ENCODE measurements at places on chromosomes 3 and 15.

DNA sequence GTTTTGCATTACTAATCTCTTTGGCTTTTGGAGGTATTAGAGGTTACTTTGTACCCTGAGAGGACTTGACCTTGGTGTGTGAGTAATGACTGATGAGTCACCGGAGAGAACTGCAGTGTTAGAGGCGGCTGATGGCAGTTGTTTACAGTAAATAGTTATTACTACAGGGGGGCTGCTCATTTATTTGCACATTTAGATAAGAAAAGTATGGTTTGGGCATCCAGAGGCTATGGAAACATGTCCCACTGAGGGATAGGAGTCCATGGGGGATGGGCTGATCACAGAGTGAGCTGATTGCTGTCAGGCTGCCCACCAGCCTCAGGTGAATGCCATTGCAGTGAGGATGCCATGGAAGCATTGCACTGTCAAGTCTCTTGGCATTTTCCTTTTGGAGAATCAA, 17.3 kb upstream of the STAC start:
- no peak for DNase-seq

DNA sequence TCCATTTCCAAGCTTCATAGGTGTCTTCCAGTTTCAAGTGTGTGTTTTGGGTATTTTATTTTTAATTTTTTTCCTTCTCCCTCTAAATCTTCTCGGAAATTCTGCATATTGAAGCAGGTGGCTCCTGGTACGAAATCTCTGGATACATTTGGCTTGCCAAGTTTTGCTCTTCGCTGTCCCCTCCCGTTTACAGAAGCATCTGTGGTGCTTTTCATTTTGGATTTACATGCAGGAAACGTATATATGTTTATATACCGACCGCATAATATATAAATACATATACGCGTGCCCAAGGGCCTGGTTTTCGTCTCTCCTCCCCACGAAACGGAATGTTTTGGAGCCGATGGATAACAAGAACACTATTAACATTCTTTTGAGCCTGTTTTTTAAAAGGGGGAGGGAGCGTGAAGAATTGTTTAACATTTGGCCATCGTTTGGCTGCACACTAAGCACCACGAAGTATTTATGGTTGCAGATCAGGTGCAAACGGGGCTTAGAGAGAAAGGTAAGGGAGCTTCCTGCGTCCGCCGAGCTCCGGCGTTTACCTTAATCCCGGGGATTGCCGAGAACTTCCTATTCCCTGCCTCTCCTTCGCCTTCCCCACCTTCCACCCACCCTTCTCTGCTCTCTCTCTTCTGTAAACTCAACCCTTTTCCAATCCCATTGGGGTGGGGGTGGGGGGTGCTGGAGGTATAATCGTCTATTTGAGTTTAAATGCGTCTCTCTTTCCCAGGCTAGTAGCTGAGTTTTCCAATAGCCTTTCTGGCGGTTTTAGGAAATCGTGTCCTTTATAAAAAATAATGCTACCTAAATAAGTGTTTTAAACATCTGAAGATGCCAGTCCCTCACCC, 1.1 kb upstream of the NLGN1 start:
- no peak for DNase-seq

- no peak for DNase-seq
Measured at GRCh38 chr3:88147261-88147660, 2.5 kb upstream of the C3orf38 start.

DNA sequence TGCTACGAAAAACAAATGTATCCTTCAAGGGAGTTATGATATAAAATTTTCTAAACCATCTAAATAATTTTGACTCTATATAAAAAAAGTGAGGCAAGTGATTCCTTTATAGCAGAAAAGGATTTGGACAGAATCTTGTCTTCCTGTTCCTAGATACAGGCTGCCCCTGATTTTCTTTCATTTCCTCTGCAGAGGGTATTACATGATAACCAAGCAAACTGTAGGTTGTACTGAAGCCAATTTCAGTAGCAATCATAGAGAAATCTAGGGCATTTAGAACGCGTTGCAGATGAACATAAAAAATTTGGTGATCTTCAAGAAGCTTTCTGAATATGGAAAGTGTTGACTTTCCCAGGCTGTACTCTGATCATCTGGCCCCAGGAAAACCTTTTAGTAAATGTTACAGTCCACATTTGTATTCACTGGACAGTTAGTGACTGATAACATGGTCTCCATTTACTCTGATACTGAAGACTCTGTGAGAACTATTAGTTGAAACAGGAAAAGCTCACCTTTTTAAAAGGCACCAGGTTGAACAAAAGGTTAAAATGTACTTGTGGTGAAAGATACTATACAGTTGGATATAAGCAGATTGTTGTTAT, 9.1 kb upstream of the UTS2B start:
- no peak for DNase-seq

DNA sequence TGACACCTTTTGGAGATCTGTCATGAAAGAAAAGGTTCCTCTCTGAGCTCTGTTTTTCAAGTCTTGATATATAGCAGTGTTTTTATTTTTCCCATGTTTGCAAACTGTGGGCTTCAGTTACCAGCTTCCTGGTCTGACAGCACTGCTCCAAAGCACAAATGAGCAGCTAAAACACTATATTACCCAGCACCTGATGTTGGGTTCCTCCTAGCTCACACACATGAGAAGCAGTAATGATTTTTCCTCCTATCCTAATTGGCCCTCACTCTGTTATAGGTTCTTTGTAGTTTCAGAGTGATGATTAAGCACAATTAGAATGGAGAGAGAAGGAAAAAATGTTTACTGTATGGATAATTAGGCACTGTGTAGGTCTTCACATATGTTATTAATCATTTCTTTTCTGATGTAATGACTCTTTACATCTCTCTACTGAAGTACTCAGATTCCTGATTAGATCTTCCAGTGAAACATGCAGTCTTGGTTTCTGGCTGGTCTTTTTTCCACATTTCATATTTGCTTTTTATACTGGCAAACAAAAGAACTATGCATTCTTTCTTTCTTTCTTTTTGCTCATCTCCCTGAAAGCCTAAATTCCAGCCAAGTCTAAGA, 939.7 kb downstream of the NSUN3 start:
- DNase-seq, result no peak

- no peak for DNase-seq
Measured at GRCh38 chr15:28913171-28913765, 27.5 kb downstream of the APBA2 start.

GRCh38 chr3:46283881-46284450, 41.7 kb downstream of the CCR3 start:
- DNase-seq, result no peak

DNA sequence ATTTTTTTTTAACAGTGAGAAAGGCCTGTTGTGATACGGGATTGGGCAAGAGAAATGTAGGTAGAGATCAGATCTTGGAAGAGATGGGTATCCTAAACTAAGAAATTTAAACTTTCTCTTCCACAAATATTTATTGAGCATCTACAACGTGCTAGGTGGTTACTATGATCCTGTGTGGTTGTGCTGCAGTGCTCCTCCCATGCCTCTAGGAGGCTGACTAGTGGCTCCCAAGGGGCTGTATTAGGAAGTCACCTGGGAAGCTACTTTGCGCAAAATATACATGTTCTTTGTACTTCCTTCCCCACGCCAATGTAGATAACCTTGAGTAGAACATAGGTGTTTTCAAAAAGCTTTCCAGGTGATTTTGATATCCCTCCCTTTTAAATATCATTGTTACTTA, 27.2 kb downstream of the USP3 start:
- no peak for DNase-seq

- DNase-seq, result no peak
Measured at GRCh38 chr15:80934761-80935221, 54.8 kb downstream of the MESD start.

GRCh38 chr15:24856397-24857390, 98.1 kb upstream of the SNRPN start:
- DNase-seq, result no peak

- DNase-seq, result no peak
Measured at GRCh38 chr3:77873598-77873997, 833.7 kb downstream of the ROBO2 start.

- no peak for DNase-seq
Measured at GRCh38 chr3:12182687-12183441, 24.2 kb upstream of the TIMP4 start.

GRCh38 chr3:135895106-135895733, 70.3 kb upstream of the PPP2R3A start:
- peak; percentile 71 for DNase-seq

GRCh38 chr3:60226912-60227311, 1024.3 kb downstream of the FHIT start:
- DNase-seq, result no peak

DNA sequence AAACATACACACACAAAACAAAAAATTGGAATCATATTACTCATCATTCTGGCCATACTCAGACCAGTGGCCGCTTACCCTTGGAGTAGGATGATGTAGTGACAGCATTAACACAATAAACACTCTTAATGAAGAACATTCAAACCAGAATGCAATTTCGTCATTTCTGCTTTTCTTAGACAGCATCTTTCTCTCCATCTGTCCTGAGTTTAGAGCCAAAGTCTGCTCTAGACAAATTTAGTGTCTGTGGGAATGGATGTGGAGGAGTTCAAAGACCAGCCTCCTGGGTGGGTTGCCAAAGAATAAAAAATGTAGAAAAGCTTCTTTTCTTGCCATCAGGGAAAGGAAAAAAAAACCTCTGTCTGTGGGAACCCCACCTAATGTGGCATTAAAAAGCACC, 212.4 kb upstream of the POU1F1 start:
- DNase-seq, result no peak

DNA sequence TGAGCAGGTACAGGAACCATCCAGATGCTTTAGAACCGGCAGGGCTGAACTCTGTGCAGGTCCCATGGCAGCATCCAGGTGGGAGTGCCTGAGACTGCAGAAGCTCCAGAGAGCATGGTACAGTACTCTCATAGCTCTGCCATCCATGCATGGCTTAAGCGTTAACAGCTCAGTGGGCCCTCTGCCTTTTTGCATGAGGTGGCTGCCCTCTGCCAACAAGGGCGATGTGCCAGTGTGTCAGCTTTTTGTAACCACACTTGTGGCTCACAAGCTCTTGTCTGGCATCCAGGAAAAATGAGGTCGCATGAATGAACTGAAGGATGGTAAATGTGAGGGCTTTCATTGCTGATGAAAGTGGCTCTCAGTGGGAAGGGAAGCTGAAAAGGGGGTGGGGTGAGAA, 950.1 kb downstream of the DIPK2A start:
- no peak for DNase-seq

GRCh38 chr3:175612487-175613196, 753.5 kb downstream of the NAALADL2 start:
- no peak for DNase-seq

- DNase-seq, result no peak
Measured at GRCh38 chr3:82201316-82201715, 439.9 kb upstream of the GBE1 start.

- no peak for DNase-seq
Measured at GRCh38 chr3:39910826-39911464, 101.5 kb downstream of the MYRIP start.

GRCh38 chr3:105368566-105369499, 2.1 kb downstream of the ALCAM start:
- DNase-seq, result no peak

DNA sequence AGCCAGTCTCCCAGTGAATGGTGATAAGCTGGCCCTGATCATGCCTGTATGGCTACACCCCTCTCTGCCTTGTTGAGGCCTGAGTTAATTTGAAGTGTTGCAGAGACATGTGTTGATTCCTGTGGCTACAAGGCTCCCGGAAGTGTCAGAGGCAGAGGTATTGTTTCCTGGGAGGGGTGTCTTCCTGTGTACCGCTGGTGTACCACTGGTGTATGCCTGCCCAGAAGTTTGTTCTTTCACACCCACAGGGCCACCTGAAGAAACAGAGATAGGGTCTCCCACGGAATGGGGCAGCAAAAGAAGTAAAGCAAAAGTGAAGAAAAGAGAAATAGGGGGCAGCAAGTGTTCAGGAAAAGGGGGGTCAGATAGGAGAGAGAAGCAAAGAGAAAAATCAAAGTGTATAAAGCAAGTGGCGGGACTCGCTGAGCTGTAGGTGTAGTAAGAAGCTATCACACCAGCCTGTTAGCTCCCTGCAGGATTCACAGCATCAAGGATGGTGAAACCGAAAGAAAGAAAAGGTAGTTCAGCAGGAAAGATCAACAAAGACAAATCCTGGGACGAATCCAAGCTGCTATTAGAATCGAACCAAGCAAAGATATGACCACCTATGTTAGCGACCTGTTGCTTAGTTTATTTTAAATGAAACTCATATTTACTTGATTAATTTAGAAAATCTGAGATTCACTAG, 36.6 kb upstream of the CD47 start:
- no peak for DNase-seq

- DNase-seq, result no peak
Measured at GRCh38 chr3:160027541-160028195, 39.0 kb downstream of the IL12A start.

- no peak for DNase-seq
Measured at GRCh38 chr3:166388321-166388720, 551.1 kb upstream of the BCHE start.

DNA sequence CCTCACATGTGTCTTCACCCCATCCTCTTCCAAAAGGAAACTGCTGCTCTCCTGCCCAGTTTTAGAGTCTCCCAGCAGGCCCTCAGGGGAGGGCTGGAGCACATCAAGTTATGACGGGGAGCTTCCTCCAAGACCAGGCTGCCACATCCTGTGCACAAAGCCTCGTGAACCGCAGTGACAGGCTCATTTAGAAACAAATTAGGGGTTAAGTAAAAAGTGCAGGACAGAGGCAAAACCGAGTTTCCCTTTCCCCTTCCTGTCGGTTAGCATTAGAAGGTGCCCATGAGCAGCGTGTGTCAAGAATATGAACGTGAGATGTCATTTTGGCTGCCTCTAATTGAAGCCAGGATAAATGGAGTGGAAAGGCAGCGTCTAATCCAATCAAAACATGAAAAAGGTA, 199.7 kb downstream of the ARRDC4 start:
- DNase-seq, result no peak

GRCh38 chr3:183073839-183074238, 25.5 kb downstream of the MCCC1 start:
- DNase-seq, result no peak

DNA sequence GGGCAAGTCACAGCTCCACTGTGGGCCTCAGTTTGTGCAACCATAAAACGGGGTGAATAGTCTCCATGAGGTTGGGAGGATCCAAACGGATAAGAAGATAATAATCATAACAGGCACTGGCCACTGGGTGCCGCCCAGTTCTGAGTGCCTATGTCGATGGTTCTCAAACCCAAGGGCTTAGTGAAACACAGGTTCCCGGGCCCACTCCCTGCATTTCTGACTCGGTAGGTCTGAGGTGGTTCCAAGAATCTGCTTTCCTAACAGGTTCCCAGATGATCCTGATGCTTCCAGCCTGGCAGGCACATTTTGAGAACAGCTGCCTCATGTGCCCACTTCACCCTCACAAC, 21.2 kb downstream of the ALS2CL start:
- DNase-seq, result no peak

- no peak for DNase-seq
Measured at GRCh38 chr3:100563652-100564211, 45.7 kb upstream of the ADGRG7 start.

All from SK-N-MC (cell line).